Upper lobe of right lung (tissue), 1 donor: ENCODE measurements at places on chromosomes 1 and 21. TPM values are rescaled to one million over a fixed set of nuclear protein-coding genes. Genes with fewer than 3 reads are reported as not detected.

PSEN2 gene
- 22.7 TPM for total RNA-seq

DNAJB4 gene
- total RNA-seq: 35.8 TPM

PDPN gene
- total RNA-seq: 47.0 TPM

FNBP1L gene
- 50.0 TPM for total RNA-seq

CYP4Z1 gene
- 2.1 TPM for total RNA-seq

KRTAP19-3 gene
- not detected for total RNA-seq

CD2 gene
- 11.4 TPM for total RNA-seq

FCGR3A gene
- 112 TPM for total RNA-seq

NTRK1 gene
- 1.2 TPM for total RNA-seq

CCDC181 gene
- 0.32 TPM for total RNA-seq

ZNF648 gene
- not detected for total RNA-seq

GPR52 gene
- total RNA-seq: 1.9 TPM

MAB21L3 gene
- 0.46 TPM for total RNA-seq

DNA sequence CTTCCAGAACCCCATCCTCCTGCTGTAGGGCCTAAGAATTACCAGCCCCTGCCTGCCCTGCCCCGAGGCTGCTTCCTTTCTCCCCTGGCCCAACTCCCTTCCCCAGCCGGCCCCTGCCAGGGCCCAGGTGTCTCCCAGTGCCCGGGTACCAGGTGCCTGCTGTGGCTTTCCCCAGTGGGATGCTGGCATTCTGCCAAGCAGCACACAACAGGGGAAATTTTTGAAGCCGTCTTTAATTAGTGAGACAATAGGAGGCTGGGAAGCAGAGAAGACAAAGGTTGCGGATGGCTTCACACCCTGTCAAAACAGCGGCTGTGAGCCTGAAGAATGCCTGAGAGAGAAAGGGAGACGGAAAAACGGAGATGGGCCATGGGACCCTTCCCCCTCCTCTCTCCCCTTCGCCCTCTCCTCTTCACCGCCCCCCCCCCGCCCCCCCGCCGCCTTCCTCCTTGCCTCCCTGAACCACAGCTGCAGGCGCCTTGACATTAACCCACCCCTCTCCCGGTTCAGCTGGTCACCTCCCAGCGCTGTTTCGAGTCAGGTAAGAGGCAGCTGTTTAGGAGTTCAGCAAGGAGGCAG, 33.6 kb downstream of the LRRN2 start:
- no peak for DNase-seq

GRCh38 chr1:64421377-64421776, 48.6 kb upstream of the CACHD1 start:
- no peak for DNase-seq

GRCh38 chr1:14064649-14065442, 364.9 kb downstream of the PRDM2 start:
- DNase-seq: no peak

- DNase-seq: no peak
Measured at GRCh38 chr21:32735524-32735923, 7.7 kb upstream of the SYNJ1 start.

GRCh38 chr1:246208105-246208504, 299.0 kb downstream of the SMYD3 start:
- DNase-seq: no peak

GRCh38 chr1:87899746-87900145, 571.1 kb downstream of the LMO4 start:
- DNase-seq: no peak

- DNase-seq: no peak
Measured at GRCh38 chr1:90336552-90337324, 341.8 kb downstream of the ZNF326 start.

DNA sequence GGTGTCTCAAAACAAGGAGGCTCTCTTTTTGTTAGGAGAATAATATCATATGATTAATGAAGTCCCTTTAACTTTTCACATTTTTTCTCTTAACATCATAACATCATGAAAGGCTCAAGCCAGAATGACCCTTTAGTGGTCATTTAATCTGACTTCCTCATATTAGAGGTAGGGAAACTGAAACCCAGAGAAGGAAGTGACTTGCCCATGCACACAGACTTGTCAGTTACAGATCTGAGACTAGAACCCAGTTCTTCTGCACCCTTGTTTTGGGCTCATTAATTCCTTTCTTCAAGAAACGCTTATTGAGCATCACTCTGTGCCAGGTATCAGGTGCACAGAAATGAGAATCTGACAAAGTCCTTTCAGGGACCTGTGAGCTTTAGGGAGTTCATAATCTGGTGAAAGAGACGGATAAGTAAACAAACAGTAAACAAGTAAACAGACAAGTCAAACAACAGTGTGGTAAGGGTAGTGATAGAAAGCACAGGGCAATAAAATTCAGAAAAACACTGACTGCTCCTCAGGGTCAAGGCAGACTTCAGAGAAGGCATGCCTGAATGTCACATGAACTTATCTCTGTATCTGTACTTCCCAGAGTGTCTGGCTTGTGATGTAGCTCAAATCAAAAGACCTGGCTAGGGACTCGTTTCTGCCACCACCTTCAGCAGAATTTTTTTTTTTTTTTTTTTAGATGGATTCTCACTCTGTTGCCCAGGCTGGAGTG, 38.3 kb upstream of the OSBPL9 start:
- DNase-seq: no peak

GRCh38 chr1:172398970-172399755, 21.3 kb upstream of the C1orf105 start:
- no peak for DNase-seq

- DNase-seq: no peak
Measured at GRCh38 chr1:209755926-209756614, at the start of gene TRAF3IP3. TSS of gene TRAF3IP3 (plus strand) at chr1:209756053. CDS start at chr1:209760040, 3,987 bp downstream.

DNA sequence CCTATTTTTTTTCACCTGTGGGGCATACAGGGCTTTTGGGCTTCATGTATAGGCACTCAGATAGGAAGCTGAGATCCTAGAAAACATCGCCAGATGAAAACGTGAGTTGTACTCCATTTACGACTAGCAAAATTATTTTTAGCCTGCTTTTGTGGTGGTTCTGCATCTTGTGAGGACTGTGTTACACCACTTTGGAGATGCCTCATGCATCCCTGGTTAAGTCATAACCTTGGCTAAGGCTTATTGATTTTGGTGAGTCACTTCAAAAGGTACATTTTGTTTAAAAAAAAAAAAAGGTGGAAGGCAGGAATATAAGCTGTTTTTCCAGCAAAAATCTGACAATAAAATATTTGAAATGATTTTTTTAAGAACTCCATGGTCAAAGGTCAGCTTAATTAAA, 101.8 kb upstream of the OLFM3 start:
- DNase-seq: no peak

- no peak for DNase-seq
Measured at GRCh38 chr1:243974451-243975292, 76.4 kb upstream of the ZBTB18 start.

GRCh38 chr1:228081578-228082213, 812 bp upstream of the ARF1 start:
- peak; percentile 65 for DNase-seq

GRCh38 chr1:156642265-156643048, 540 bp downstream of the BCAN start:
- DNase-seq: no peak

DNA sequence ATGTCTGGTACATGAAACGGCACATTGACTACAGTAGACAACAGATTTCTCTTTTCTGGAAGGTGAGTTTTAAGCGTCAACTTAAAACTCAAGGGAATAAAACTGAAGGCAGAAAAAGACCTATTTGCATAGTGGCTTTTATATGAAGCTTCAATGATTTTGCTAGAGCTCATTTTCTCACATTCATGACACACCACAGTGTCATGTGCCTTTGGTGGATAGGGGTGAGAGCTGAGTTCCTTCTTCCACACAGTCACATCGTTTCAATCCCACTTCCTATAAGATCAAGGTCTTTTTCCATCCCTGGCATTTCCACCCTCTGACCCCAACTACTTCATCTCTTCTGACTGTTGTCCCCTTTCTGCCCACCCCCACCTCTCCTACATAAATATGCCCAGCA, 31.0 kb downstream of the IL12RB2 start:
- DNase-seq: no peak

DNA sequence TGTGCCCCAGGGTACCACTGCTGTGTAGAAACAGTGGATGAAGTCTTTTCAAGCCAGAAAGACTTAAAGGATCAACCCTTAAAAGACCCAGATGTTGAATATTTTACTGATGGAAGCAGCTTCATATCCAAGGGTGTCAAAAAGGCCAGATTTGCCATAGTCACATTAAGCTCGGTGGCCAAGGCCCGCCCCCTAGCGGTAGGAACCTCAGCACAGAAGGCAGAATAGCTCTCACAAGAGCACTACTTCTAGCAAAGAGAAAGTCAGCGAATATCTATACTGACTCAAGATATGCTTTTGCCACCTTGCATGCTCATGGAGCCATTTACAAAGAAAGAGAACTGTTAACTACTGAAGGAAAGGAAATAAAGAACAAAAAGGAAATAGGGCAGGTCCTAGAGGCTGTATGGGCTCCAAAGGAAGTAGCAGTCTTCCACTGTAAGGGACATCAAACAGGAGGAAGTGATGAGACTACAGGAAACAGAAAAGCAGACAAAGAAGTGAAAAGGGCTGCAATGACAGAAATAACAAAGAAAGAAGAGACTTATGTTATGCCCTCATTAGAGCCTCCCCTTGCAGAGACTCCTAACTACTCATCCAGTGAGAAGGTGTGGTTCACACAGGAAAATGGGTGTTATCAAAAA, 90.5 kb downstream of the LIPI start:
- DNase-seq: no peak

- DNase-seq: no peak
Measured at GRCh38 chr1:95168761-95169351, 51.7 kb downstream of the TLCD4 start.

GRCh38 chr1:91564888-91565701, 64.4 kb downstream of the CDC7 start:
- no peak for DNase-seq

- no peak for DNase-seq
Measured at GRCh38 chr1:50129201-50129600, 20.5 kb downstream of the ELAVL4 start.

DNA sequence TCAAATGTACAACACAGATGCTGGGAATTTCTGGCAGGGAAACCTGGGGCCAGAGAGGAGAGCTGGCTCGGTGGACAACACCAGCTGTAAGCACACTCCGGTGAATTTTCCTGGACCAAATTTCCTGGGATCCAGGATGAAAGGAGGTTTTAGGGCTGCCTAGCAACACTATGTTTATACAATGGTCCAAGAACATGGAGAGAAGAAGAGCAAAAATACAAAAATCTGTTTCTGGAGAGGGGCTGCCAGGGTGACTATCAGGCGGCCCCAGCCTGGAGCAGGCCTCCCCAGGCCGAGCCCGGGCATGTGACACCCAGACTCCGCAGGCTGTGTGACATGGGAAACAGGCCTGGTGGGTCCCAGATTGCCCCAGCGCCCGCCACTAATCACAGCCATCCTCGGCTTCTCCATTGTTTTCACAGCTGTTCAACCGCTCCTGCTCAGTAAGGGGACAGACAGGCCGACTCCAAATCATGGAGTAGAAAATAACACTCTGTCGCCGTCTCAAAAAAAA, 336.0 kb upstream of the NFIA start:
- peak; percentile 53 for DNase-seq

DNA sequence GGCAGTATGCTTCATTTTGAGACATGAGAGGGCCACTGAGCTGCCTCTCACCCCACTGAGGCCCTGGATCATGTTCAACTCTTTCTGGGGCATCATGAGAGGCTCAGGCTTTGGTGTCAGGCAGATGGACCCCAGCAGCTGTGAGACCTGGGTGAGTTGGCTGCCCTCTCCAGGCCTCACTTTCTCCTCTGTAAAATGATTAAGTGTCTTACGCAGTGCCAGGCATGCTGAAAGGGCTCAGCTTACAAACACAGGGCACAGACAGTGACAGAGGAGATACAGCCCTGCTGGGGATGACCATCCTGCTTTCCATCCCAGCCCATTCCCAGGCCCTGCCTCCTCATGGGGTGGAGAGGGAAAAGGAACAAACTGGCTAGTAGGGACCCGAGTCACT, 387.4 kb downstream of the MATN1 start:
- no peak for DNase-seq

- no peak for DNase-seq
Measured at GRCh38 chr1:232951180-232951579, 769 bp downstream of the NTPCR start.

- DNase-seq: no peak
Measured at GRCh38 chr1:228781161-228781808, 46.0 kb downstream of the RHOU start.

DNA sequence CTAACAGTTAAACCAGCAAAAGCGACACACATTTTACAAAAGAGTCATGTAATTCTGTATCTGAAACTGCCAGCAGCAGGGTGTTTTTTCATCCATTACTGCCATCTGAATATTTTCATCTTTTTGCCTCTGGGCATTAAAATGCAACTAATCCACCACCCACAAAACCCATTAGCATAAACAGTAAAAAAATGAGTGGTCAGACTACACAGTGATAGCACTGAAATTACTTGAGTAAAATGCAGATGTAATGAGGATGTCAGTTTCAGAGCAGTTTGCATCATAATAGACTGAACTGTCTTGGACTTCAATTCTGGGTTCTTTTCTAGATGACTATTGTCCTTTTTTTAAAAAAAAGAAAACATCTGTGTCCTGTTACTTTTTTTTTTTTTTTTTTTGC, 132.3 kb downstream of the GABPA start:
- no peak for DNase-seq

- DNase-seq: no peak
Measured at GRCh38 chr1:100706856-100707255, 12.7 kb upstream of the VCAM1 start.

DNA sequence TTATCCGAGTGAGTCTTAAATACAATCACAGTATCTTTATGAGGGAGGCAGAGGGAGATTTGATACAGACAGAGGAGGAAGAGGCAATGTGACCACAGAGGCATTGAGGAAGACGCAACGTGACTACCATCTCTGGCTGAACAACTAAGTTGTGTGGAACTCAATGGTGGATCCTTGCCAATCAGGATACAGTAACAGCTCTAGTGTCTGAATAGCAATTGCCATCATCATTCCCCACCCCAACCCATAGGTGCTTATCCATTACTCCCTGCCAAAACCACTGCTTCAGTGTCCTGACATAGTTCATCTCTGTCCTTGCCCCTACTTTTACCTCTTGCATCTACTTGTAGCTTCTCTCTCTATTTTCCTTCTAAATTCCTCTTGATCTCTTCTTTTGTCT, 20.5 kb upstream of the RHBDL2 start:
- no peak for DNase-seq

DNA sequence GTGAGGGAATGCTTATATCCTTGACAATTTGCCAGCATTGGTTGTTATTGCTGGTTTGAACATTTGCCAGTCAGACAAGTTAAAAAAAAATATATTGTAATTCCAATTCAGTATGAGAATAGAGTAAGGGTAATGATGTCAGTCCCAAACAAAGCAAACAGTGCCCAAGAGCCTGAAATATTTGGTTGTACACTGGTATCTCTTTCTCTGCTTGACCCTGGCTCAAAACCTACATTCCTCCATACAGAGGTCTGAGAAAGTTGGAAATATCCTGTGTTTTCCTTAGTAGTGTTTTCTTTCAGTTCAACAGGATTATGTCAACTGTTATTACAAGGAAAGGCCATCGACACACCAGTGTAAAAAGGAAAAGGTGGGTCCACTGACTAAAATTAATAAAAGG, 145.6 kb downstream of the MRPL39 start:
- DNase-seq: no peak

GRCh38 chr1:201775380-201775779, 53.6 kb upstream of the IPO9 start:
- DNase-seq: no peak

GRCh38 chr1:86084998-86085397, 71.6 kb downstream of the COL24A1 start:
- no peak for DNase-seq
